ENCODE measurements at places on chromosomes 2 and 18.

- DNase-seq = no peak
Observed at GRCh38 chr2:154537024-154537423, 161.5 kb upstream of the KCNJ3 start.

DNA sequence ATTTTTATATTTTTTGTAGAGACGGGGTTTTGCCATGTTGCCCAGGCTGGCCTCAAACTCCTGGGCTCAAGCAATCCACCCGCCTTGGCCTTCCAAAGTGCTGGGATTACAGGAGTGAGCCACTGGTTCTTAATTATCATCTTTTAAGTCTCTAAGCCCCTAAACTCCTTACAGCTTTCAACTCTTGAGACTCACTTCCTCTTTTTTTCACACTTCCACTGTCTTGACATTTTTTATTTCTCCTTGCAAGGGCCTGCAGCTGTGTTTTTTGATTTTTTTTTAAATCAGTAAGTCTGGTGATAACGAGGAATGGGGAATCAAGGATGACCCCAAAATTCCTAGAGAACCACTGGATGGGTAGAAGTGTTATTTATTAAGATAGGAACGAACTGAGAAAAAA is 8.6 kb upstream of the ABCB11 start:
- DNase-seq = no peak

DNA sequence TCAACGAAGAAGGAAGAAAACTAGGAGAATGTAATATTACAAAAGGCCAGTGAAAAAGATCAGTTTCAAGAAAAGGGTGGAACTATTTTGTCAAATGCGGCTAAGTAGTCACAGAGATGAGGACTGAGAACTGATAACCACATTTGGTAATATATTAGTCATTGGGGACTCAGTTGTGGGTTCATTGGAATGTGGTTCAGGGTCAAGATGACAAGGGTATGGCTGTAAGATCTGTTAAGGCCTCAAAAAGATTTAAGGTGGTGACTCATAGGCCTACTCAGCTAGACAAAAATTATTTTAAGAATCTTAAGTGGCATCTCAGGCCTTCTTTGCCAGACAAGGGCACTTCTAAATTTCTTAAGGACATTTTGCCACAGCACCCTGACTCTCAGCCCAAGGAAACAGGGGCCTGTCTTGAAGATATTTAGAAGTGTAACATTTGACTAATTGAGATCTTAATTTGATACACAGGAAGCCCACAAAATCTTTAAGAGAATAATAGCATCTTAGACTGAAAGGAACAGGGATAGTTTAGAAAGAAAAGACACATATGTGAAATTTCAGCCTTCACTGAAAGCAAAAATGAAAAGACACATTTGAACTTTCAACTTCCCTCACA is 81.3 kb downstream of the STRADB start:
- DNase-seq = no peak

GRCh38 chr18:23504720-23505119 is 1.4 kb downstream of the RMC1 start:
- no peak for DNase-seq

GRCh38 chr18:28002841-28003240 is 174.1 kb downstream of the CDH2 start:
- no peak for DNase-seq

DNA sequence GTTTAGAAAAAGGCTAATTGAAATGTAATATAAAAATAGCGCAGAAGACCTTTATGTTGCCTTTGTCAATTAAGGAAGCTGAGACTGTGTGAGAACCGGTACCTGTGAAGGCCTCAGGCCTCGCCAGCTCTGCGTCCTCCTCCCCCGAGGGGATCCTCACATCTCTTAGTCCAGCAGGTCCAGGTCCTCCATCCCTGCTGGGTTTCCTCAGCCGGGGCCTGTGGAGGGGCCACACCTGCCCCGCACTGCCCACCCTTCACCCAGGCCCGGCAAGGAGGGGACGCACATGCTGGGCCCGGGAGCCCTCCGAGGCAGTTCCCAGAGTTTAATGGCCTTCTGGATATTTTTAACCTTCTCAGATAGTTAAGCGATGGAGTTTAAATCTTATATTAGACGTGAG is 3.5 kb downstream of the KCNG2 start:
- DNase-seq = no peak

- no peak for DNase-seq
Observed at GRCh38 chr2:144671695-144672455, 152.0 kb upstream of the ZEB2 start.

- DNase-seq = no peak
Observed at GRCh38 chr2:144510294-144510991, 9.5 kb downstream of the ZEB2 start.

DNA sequence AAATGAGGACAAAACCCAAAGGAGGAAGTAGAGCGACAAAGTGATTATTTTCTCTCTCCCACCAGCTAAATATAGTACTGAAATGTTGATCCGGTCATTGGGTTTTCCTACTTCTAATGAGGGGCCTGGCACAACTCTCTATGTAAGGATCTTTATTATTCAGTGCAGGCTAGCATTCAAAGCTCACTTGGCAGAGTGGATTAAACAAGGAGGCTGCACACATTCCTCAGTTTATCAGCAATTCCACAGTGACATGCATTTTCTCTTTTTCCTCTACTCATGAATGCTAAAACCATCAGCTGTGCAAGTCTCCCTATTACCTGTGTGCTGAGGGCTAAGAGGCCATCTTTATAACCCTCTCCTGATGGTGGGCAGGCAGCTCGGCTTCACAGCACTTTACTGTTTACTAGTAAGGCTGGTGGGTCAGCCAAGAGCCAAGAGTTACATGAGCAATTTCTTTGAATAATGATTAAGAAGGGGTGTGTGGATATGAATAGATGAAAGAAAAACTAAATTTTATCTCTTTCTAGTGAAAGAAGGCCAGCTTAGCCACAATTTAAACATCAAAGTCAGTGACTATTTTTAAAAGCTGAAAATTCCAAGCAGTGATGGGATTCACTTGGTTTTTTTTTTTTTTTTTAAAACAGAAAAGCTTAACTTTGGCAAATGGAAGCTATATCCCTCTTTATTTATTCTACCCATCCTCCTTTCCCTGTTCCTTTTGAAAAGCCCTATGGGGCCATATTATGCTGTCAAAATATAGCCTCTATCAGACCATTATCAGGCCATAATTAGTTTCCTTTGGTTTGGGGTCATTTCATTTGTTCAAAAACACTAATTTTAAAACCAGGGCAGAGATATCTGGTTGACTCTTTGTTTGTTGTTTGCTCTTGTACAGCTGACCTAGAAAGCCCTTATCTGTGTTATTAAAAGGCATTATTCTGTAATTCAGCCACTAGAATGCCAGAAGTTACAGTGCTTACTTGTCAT is 111.0 kb downstream of the RBM43 start:
- no peak for DNase-seq

DNA sequence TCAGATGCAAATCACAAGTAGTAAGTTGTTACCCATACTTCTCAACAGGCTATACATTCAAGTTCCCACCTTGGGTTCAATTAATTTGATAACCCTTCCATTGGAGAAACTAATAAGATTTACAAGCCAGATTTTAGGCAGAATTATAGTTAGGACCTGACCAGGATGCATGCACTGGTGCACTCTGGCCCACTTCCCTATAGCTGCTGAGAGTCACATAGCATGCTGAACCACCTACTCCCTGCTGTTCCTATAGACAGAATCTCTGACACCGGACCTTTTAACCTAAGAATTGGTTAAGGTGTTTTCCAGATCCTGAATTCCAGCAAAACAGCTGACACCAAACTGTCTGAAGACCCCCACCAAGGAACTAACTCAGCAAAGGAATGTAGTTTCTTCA is 26.2 kb downstream of the FAM210A start:
- no peak for DNase-seq

DNA sequence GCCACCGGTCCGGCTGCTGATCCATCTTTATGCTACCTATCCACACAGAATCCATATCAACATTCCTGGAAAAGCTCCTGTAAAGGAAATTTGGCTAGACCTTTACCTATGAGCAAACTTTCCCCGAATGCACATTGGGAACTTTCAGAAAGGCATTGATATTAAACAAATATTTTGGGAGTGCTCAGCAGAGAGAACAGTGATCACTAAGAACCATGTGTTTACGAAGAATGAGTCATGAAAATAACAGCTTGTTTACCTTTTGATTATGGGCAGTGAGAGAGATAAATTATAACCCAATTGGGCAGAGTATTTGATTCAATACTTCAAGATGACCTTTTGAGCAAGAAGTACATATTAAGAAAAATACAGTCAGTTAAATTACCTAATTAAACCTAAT is 189.7 kb upstream of the CDH2 start:
- no peak for DNase-seq

GRCh38 chr2:241351640-241352031 is 4.4 kb upstream of the FARP2 start:
- DNase-seq = no peak

DNA sequence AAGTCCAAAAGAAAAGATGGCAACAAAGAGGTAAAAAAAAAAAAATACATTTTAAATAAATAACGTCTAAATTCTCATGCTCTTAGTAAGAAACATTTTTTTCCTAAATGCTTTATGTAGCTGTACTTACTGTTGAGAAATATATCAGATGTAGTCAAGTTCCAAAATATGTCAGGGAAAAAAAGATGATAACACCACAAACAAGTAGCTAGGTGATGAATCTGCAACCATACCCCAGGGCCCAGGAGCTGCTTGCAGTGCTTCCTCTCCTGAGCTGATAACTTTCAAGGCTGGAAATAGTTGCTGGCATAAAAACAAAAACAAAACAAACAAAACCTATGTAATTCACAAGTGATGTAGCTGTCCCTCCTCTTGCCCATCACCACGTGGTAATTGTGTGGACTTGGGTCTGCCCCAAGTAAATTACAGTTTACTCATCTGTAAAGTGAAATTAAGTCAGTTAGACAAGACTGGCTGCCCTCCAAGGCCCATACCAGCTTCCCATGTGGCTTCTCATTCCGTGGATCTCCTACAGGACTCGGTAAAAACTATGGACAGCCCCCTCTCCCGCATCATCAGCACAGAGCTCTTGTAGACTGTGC is 82.6 kb downstream of the SP100 start:
- DNase-seq = no peak

GRCh38 chr2:13821255-13821880 is 811.1 kb upstream of the LRATD1 start:
- no peak for DNase-seq

Measured in left ventricle myocardium inferior (tissue), 1 donor.